ENCODE measurements at places on chromosomes 6 and 20. TPM values are rescaled to one million over a fixed set of nuclear protein-coding genes. Genes with fewer than 3 reads are reported as not detected.

GRCh38 chr6:25054469-25054868, 118.7 kb upstream of the RIPOR2 start:
- H3K27me3 ChIP-seq: no peaks in the 10 kb centered on the region
- no peak for DNase-seq
- no peak overlapping the region for H3K27ac ChIP-seq
- H3K4me3 ChIP-seq: no peak overlapping the region

DNA sequence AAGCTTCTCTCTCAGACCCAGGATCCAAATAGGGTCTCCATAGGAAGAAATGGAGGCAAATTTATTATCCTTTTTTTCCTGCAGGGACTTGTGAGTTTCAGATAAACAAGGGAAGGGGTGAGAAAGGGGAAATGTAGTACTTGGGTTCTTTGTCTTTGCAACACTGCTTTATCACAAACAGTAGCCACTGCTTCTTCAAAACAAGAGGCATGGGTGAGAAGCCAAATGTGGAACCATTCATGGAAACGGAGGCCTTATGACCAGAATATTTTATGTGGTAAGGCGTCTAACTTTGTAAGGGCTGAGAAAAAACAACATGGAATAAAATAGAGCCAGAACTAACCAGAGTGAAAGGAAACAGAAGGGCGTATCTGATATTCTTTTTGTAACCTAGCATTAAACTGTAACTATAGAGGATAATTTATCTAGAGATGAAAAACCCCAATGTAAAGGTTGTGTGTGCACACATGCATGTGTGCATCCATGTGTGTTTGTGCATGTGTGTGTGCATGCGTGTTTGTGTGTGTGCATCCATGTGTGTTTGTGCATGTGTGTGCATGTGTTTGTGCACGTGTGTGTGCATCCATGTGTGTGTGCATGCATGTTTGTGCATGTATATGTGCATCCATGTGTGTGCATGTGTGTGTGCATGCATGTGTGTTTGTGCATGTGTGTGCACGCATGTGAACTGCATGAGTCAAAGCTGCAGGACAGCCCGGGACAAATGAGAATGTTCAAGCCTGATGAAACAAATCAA, 143.3 kb upstream of the SMLR1 start:
- H3K27ac ChIP-seq: no peak overlapping the region
- no peaks in the 10 kb centered on the region for H3K4me1 ChIP-seq
- DNase-seq: no peak
- H3K27me3 ChIP-seq: no peaks in the 10 kb centered on the region

GRCh38 chr6:26205161-26205624, 118.0 kb downstream of the HFE start:
- DNase-seq: peak; percentile 73
- H3K4me3 ChIP-seq: peak overlapping the region; percentile 85
- no peaks in the 10 kb centered on the region for H3K36me3 ChIP-seq
- no peaks in the 10 kb centered on the region for H3K27me3 ChIP-seq
- H3K4me1 ChIP-seq: peaks cover 4% of the 10 kb centered on the region

Gene CLPSL2
- not detected for polyA plus RNA-seq

All from liver (tissue), 10 donors.